ENCODE measurements at places on chromosomes 6 and 20. TPM values are rescaled to one million over a fixed set of nuclear protein-coding genes. Genes with fewer than 3 reads are reported as not detected.

DNA sequence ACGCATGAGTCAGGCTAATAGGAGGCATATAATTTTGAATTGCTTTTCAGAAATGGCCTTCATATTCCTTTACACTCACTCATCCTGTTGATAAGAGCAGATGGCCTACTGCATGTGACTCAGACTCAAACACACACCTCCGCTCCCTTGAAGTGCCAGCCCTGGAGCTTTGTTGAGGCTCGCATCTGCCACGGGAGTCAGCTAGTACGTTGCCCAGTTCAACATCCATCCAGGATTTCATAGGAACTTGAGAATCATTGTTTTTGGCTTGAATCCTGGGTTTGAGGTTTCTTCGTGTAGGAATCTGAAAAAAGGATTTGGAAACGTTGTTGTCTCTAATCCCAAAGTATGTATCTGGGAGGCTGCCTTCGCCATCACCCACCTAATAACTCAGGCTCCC lies 87.4 kb upstream of the JAG1 start:
- DNase-seq: no peak
- peaks cover 11% of the 10 kb centered on the region for H3K36me3 ChIP-seq
- no peak overlapping the region for H3K27ac ChIP-seq
- peaks cover 30% of the 10 kb centered on the region for H3K4me1 ChIP-seq
- H3K27me3 ChIP-seq: no peaks in the 10 kb centered on the region
- no peak overlapping the region for H3K4me3 ChIP-seq

- H3K27me3 ChIP-seq: peaks cover 5% of the 10 kb centered on the region
- H3K36me3 ChIP-seq: peaks cover 19% of the 10 kb centered on the region
- peak overlapping the region; percentile 94 for H3K4me3 ChIP-seq
Measured at GRCh38 chr20:32358883-32359632, 927 bp downstream of the ASXL1 start.

- H3K27ac ChIP-seq: no peak overlapping the region
- peaks cover 19% of the 10 kb centered on the region for H3K4me1 ChIP-seq
- no peak overlapping the region for H3K4me3 ChIP-seq
- no peak for DNase-seq
- H3K36me3 ChIP-seq: no peaks in the 10 kb centered on the region
Measured at GRCh38 chr6:81842254-81842653, 89.8 kb upstream of the TENT5A start.

NDRG3 gene
- total RNA-seq: 14.2 TPM
